ENCODE measurements at places on chromosomes 11 and 22.
A peak's percentile ranks its signal among the peaks of the same experiment; 100 is the strongest.

- DNase-seq = peak; percentile 35
Observed at GRCh38 chr22:48595511-48595905, 1232.2 kb downstream of the BRD1 start.

DNA sequence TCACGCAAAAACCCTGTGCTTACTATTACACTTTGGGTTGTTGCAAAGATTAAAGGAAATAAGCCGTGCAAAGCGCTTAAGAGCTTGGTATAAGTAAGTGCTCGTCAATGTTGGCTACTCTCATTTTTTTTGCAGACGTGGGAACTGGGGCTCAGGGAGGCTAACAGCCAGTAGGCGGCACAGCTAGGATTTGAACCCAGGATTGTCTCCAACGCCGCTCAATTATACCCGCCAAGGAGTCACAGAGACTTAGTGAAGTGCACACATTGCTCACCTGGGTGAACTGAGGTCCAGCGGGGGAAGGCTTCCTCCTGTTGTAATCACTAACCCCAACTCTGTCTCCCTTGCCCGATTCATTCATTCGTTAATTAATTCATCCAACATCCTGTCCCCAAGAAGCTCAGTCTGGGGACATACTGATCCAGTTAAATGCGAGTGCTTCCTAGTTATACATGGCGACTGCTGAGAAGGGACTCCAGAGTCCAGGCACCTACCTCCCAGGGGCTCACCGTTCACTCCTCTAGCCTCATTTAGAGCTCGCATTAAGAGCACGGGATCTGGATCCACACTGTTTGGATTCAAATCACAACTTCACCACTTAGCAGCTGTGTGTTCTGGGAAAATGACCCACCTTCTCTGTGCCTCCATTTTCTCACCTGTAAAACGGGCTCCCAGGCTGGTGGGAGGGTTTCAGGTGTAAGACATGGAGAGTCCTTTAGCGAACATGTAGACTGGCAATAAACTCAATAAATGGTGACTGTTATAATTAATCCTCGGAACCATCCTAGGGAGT, 838 bp upstream of the MTFP1 start:
- DNase-seq = no peak

DNA sequence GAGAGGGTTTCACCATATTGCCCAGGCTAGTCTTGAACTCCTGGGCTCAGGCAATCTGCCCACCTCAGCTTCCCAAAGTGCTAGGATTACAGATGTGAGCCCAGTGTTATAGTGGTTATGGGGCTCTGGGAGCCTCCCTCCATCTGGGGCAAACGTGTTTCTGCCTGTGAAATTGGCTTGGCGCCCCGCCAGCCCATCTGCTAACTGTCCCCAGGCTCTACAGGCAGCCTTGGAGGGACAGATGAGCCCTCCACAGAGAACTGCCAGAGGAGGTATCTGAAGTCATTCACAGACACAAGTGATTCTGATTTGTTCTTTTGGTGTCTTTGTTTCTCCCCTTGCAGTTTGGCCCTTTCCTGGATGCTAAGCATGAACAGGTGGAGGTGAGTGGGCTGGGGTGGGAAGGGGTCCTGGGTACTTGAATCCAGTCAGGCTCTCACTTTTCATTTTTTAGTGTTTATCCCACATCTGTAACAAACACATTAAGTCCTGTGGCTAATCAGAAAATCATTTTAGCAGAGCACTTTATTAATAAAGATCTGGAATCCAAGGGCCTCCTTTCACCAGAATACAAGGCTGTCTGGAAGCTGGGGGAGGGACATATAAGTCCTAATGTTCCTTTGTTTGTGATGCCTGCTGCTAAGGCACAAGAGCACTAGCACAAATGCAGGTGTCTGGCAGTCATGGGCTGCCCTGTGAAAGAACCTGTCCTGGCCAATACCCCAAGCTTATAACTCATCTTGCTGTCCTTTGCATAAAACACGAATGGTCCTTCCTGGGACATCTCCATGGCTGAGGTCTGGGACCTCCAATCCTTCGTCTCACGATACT, 25.7 kb upstream of the CDC42EP2 start:
- peak; percentile 97 for DNase-seq

- no peak for DNase-seq
Observed at GRCh38 chr11:107385361-107385981, 72.2 kb downstream of the CWF19L2 start.

DNA sequence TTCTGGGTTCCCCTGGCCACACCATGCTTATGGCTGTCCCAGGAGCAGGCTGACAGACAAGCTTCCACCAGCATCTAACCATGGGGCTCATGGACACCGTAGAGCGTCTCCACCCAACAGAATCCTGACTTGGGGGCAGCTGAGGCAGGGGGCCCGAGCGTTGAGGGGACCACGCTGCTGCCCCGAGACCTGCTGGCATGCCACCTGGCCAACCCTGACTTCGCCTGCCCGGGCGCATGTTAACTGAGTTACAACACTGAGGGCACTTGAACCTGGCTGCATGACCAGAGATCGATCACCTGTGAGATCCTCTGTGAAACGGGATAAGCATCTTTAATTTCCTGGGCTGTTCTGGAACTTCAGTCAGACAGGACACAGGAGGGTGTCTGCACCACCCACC, 13.7 kb downstream of the PPM1F start:
- no peak for DNase-seq

DNA sequence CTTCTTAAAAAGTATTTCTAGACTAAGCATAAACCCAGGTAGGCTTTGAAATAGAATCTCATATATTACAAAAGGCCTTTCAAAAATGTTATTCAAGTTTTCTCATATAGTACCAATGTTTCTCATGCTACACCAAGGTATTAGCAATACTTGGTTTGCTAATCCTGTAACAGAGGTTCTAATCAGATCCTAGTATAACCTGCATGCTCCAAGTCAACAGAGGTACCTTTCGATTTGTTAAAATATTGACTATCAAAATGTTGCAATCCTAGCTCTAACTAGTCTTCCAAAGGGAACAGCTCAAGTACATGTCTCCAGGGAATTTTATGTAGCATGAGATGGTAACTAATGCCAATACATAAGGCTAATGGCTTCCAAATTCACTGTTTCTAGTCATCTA, 98.1 kb upstream of the APOA1 start:
- DNase-seq = no peak

DNA sequence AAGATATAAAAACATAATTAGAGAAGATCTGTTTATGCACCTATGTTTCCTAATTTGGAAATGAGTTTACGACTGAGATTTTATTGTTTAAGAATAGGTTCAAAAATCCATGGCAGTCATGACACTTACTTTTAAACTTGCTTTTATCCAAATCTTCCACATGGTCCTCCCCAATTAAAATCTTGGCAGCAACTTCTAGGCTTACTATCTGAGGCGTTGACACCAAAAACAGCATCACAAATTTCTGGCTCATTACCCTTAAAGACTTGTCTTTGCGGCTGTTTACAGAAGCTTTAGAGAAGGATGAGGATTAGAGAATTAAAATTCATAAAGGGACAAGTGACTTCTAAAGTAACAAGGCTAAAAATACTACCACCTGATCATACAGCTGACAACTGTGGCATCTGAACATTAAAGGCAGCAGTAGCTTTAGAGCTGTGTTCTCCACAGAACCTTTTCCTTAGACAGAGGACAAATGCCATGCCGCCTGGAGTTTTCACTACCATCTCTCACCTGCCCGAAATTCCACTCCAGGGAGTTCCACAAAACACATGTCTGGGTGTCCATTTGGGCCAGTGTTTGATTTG, 6.4 kb downstream of the E2F8 start:
- no peak for DNase-seq

- no peak for DNase-seq
Observed at GRCh38 chr11:66607126-66607834, 9.2 kb upstream of the RBM14 start.

DNA sequence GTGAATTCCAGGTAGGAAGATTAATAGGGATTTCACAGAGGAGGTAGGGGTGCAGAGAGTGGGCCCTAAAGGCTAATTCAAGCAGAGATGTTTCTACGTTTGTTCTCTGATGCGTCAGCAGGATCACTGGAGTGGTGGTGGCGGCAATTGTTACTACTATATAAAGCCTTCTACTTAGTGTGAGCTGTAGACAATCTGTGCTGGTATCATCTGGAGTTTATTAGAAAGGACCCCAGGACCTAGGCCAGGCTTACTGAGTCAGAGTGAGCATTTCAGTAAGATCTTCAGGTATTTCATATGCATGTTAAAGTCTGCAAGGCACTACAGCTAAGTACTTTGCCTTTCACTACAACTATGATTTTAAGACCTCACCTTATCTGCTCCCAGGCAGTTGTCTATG, 59.5 kb downstream of the USP35 start:
- no peak for DNase-seq

GRCh38 chr11:122744357-122744756, 88.8 kb downstream of the UBASH3B start:
- DNase-seq = no peak

DNA sequence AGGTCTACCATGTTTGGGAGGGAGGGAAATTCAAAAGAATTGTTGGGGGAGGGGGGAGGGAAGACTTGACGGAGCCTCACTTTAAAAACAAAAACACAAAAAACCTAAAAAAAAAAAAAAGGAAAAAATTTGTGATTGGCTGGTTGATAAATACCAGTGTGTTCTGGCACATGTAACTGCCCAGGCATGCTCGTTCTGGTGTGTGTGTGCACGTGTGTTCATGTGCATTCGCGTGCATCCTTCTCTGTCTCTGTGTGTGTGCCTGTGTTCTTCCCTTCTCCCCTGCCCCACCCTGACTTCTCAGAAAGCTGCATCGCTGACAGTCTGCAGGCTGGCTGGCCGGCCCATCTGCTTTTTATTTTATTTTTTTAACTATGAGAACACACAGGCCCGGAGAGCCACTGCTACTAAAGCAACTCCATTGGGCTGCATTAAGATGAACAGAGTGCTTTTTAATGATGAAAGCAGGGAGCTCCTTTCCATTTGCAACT, 22.6 kb upstream of the ADSL start:
- no peak for DNase-seq
